Suppressor macrophage treated with lipopolysaccharide for 1 hour (primary cell): ENCODE measurements at places on chromosomes 2 and 18.

DNA sequence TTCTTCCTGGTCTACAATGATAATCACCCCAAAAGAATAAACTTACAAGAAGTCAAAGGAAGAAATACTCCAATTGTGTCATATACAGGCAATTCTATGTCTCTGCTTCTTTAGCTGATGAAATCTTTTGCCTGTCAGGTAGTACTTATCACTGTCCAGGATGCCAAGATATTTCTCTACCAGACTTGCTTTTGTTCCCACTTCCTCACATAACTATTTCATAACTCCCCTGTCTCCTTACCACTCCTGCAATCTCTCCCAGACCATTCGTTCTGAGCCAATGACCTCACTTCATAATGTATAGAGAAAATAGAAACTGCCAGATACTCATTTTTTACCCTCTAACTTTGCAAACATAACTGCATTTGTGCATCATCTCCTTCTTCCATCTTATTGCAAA lies 39.1 kb downstream of the HNMT start:
- no peak for DNase-seq

DNA sequence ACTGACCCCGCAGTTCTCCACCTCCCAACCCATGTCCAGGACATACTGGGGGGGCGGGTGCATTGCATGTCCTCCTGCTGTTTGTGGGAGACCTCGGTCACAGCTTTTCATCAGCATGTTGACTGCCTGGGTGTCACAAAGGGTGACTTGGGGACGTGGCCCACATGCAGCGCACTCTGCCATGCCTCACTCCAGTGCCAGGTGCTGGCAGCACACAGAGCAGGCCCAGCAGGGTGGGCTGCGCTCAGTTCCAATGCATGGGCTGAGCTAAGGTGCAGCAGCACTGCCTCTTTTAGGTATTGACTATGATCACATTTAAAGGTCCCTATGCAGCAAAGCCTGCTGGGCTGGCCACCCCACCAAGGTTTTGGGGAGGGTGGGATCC lies 261.9 kb upstream of the SALL3 start:
- no peak for DNase-seq

- DNase-seq, result no peak
These were observed 41.9 kb downstream of the SCN9A start for GRCh38 chr2:166333801-166334200.

DNA sequence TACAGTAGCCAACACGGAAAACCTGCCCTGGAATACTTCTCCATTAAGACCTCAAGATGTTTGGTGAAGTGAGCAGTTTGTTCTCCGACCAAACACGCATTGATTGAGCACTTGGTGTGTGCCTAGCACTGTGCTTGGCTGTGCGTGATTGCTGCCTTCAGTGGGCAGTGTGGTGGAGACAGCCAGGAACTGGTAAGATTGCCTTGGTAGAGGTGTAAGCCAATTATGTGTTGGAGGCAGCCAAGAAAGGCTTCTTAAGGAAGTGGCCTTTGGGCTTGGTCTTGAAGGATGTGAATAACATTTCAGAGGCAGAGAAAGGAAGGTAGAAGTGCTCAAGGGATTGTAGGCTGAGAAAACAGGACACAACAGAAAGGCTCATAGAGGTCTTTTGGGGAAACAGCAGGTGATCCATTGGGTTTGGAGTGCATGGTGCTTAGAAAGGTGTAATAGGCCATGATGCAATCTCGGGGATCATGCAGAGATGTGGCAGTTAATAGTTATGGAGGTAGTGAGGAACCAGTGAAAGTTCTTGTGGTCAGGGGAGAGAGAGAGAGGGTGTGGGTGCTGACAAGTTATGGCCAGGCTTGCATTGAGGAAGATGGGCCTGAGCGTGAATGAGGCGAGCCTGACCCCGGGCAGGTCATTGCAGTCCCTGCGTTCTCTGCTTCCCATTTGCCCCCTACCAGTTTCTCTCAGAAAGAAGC lies 6.3 kb downstream of the B3GNT2 start:
- no peak for DNase-seq

DNA sequence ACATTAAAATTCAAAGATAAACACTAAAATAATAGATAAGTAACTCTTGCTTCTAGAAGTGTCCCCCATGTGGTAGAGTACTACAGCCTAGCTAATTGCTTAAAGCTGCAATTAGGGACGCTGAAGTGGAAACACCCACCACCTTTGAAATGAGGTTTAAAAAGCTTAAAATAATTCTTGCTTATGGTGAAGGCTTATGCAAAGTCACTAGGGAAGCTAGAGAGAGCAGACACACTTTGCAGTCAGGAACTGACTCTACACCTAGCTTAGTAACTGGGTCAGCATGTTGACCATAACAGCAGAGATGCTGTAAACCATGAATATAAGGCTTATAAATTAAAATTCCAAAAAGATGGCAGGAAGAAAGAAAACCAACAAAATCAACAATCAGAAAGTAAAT lies 65.4 kb upstream of the DSG1 start:
- DNase-seq, result no peak

DNA sequence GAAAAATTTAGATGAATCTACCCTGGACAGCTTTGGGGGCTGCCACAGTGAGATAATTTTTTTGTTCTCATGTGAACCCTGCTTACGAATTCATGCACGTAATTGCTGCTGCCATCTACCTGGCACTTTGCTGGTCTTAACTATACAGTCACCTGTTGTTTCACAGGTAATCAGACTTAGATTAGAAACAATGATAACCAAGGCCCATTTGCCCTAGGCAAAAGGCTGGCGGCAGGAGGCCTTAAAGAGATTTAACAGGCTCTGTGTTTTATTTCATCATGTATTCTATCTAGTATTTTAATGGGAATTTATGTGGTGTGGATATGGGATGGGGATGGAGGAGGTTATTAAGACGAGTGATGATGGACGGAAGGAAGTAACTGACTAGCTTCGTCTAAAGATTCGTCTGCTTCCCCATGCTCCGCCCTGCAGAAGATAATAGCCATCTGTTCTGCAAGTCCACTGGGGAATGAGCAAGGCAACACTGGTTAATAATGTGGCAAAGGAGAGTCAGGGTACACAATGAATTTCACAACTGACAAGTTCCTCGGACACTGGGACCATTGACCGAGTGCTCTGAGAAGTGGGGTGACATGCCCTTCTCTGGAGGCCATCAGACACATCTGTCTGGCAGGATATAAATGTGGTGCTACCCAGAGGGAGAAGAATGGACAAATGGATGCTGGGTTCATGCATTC lies 291.8 kb upstream of the TNP1 start:
- DNase-seq, result no peak

GRCh38 chr2:222404151-222404905 lies 20.0 kb upstream of the SGPP2 start:
- DNase-seq, result peak; percentile 94

GRCh38 chr18:48896875-48897511 lies 53.8 kb downstream of the SMAD7 start:
- DNase-seq, result peak; percentile 96

- no peak for DNase-seq
These were observed 52.9 kb upstream of the PARD3B start for GRCh38 chr2:204492417-204492816.

GRCh38 chr18:44737623-44738022 lies 56.9 kb downstream of the SETBP1 start:
- DNase-seq, result no peak

- no peak for DNase-seq
These were observed 71.7 kb upstream of the TPO start for GRCh38 chr2:1341404-1342120.
